ENCODE measurements at places on chromosomes 3 and 15. TPM values are rescaled to one million over a fixed set of nuclear protein-coding genes. Genes with fewer than 3 reads are reported as not detected.

- no peak for DNase-seq
Observed at GRCh38 chr15:68487087-68487843, 55.3 kb upstream of the ITGA11 start.

The CCR1 gene
- total RNA-seq, result 0.55 TPM

DNA sequence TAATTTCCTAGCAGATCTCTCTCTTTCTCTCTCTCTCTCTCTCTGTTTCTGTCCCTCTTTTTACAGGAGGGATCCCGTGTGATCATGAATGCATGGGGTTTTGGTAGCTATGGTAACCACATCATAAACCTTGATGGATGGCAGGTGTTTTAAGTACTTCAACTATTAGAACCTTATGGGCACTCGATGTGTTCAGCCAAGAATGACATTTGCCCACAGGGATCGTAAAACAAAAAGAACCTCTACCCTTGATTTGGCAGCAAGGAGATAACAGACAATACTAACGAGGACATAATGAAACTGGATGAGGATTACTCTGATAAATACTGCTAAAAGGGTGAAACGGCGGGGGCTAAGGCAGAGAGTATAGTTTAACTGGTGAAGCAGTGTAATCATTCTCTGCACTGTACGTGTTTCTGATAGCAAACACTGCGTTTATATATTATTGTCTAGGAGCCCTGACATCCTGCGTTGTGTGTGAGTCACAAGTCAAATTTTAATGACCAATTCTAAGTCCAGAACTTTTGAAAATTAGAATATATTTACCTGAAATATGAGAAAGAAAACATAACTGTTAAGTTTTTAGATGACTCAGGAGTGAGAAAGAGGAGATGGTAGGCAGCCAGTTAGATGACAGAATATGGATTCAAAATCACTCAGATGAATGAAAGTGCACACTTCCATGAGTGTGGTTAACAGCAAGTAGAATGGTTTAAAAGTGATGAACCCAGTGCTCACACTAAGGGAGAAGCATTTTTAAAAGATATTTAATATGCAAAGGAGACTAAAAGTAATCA lies 80.3 kb downstream of the OTOL1 start:
- DNase-seq, result no peak

GRCh38 chr3:125068265-125068664 lies 12.5 kb upstream of the HEG1 start:
- DNase-seq, result no peak

The TTLL13 gene
- 1.0 TPM for total RNA-seq

DNA sequence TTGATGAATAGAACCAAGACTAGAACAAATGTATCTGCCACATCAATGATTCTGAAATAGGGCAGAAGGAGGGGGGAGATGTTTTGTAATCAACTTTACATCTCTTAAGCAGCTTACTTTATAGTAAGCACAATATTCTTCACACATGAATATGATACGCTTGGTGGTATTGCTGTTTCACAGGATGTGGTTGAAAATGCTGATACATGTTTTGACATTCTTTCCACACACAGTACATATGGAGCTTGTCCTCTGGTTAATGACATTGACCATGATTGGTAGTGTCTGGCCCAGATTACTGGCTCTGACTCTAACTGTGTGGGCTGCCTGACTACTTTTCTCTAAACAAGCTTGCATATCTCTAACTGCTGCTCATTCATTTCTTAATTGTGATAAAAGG lies 168.9 kb downstream of the KLHL25 start:
- DNase-seq, result peak; percentile 23

GRCh38 chr15:74616366-74616939 lies 817 bp downstream of the CLK3 start:
- peak; percentile 78 for DNase-seq

GRCh38 chr15:90219421-90220141 lies 14.2 kb downstream of the CIB1 start:
- peak; percentile 67 for DNase-seq

- no peak for DNase-seq
Observed at GRCh38 chr3:43363621-43364266, 77.4 kb downstream of the SNRK start.

DNA sequence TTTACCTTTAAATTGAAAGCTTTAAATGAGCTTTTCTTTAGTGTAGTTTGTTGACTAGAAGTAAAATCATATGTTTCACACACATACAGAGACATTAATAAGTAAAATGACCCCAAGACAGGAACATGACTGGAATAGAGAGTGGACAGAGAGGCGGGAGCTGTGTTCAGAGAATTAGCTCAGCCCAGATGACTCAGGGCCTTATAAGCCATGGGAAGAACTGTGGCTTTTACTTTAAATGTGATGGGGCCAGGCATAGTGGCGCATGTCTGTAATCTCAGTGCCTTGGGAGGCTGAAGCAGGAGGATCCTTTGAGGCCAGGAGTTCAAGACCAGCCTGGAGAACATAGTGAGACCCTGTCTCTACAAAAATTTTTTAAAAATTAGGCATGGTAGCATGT lies 26.7 kb downstream of the SACM1L start:
- no peak for DNase-seq

GRCh38 chr3:87873136-87873535 lies 185.7 kb downstream of the CGGBP1 start:
- DNase-seq, result no peak

GRCh38 chr3:31770822-31771326 lies 210.2 kb downstream of the OSBPL10 start:
- no peak for DNase-seq

DNA sequence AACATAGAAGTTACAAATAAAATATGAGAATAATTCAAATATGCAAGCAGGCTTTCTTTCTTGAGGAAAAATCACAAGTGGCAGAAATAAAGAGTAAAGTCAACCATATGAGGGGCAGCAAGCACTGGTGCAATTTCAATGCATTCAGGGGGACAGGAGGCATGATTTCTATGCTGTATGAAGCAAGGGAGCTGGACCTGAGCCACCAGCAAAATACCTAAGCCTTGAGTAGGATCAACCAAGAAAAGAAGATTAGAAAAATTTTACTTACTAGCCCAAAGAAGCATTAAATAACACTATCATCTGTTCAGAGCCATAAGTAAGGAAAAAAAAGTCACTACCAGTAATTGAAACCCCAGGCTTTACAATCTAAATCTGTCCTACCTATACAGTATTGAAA lies 6.3 kb downstream of the ADGRG7 start:
- no peak for DNase-seq

GRCh38 chr15:77592758-77593157 lies 40.0 kb downstream of the LINGO1 start:
- DNase-seq, result no peak

DNA sequence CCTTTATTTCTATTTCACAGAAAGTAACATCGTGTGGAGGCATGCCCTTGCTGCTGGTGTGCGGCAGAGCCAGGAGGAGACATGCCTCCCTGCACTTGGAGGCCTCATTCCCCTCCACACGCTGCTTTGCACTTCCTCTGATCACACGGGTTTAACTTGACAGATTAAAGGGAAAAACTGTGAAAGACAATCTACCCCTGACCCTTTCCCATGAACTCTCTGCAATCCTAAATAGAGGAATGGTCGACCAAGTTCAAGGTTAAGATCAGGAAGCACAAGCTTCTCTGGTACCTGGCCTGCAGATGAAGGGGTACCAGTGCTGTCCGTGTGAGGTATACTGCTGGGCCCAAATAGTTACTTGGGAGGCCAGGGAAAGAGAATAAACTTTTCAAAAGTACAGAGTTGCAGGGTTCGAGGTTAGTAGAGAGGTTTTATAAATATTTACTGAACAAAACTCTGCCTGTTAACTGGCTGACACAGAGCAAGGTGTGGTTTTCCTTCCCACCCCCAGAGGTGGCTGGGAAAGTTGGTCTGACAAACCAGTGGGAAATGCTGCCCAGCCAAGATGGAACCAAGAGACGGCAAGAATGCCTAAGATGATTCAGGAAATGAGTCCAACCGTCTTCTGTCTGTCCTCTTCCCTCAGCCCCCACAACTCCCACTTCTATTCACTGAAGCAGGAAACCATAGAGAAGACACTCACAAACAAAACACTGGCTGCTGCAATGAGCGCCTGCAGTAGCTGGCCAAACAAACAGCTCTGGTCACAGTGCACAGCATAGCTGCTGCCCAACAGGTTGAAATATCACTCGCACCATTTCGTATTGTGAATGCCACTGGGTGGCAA lies 79.6 kb downstream of the IGF2BP2 start:
- DNase-seq, result no peak

- DNase-seq, result no peak
Observed at GRCh38 chr15:100958326-100959065, 39.3 kb downstream of the LRRK1 start.

DNA sequence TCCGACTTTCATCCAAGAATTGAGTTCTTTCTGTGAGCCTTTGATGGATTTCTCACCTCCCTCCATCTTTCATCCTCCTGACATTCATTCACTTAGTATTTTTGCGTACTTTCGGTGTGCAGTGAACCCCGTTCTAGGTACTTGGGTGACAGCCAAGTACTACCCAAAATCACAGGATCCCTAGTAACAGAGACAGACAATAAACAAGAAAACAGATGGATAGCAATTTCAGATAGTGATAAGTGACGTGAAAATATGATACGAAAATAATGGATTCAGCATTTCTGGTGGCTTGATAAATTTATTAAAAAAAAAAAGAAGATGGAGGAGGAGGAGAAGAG lies 264 bp upstream of the CMTM6 start:
- no peak for DNase-seq

DNA sequence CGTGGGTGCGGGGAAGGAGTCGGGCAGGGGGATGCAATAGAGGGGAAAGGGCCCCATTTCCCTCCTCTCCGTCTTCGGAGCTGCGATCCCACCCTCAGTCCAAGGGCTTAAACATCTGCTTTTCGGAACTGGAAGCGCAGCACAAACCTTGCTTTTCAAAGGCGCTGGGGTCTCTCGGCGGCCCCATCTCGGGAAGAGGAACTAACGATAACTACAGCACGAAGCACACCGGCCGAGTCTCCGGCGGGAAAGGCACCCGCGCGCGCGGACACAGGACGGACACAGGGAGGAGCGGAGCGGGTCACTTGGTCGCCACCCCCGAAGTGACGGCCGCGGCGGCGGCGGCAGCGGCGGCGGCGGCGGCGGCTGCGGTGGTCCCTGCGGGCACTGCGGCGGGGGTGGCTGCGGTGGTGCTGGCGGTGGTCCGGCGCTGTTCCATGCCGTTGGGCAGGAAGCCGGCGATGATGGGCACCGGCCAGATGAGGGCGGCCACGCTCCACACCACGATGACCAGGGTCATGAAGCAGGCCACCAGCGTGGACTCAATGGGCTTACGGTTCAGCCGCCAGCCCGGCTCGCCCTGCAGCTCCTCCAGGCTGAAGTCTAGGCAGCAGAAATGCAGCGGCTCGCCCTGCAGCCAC lies 1.1 kb downstream of the TMEM158 start:
- peak; percentile 20 for DNase-seq

- DNase-seq, result no peak
Observed at GRCh38 chr15:26888761-26889160, 21.9 kb downstream of the GABRA5 start.

The GOLGA8H gene
- not detected for total RNA-seq

The ATP13A5 gene
- not detected for total RNA-seq

- DNase-seq, result no peak
Observed at GRCh38 chr3:46878781-46879436, 1.4 kb downstream of the PTH1R start.

Measured in naive thymus-derived CD8-positive, alpha-beta T cell (primary cell).